ENCODE measurements at places on chromosomes 1 and 21. TPM values are rescaled to one million over a fixed set of nuclear protein-coding genes. Genes with fewer than 3 reads are reported as not detected.
A peak's percentile ranks its signal among the peaks of the same experiment; 100 is the strongest.

DNA sequence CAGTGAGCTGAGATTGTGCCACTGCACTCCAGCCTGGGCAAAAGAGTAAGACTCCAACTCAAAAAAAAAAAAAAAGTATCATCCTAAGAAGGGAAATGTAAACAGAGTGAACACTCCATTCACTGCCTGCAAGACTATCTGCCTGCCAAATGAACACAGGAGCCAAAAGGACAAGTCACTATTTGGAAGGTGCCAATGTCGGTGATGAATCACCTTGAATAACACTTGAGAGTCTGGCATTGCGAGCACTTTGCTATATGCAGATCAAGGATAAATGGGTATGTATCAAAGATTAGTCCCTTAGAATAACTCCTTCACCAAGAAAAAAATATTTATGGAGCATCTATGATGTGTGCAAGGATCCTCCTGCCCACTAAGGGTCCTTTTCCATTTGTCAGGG lies 6.6 kb downstream of the UBR4 start:
- H3K4me1 ChIP-seq: peaks cover 22% of the 10 kb centered on the region
- no peaks in the 10 kb centered on the region for H3K27me3 ChIP-seq
- peak; percentile 53 for DNase-seq
- no peak overlapping the region for H3K4me3 ChIP-seq
- H3K36me3 ChIP-seq: peaks cover 15% of the 10 kb centered on the region

The BNIPL gene
- total RNA-seq: 0.42 TPM

The SARS1 gene
- total RNA-seq: 178 TPM

- no peaks in the 10 kb centered on the region for H3K36me3 ChIP-seq
- no peak overlapping the region for H3K27ac ChIP-seq
- DNase-seq: peak; percentile 84
Observed at GRCh38 chr1:96966536-96967138, 245.1 kb downstream of the PTBP2 start.

DNA sequence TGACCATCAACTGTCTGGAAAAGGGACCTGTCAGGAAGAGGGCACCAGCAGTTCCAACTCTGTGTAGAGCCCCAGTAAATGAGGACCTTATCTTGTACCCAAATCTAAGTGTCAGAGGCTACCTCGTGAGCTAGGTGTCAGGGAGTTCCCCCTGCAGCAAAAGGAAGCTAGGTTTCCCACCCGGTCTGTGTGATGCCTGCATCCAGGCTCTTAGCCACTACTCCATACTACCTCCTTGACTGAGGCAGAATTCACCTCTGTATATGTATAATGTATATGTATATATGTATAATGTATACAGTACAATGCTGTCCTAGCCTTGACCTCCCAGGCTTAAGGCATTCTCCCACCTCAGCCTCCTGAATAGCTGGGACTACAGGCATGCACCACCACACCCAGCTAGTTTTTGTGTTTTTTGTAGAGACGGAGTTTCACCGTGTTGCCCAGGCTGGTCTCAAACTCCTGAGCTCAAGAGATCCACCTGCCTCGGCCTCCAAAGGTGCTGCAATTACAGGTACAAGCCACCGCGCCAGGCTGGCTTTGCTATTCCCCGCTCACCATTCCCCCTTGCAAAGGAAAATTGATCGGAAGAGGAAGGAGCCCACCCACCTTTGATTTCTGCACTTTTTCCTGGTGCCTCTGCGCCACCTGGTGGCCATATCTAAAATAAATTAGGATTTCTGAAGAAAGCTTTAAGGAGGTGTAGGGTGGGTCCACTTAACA lies 15.7 kb upstream of the LUZP1 start:
- peak overlapping the region; percentile 19 for H3K4me3 ChIP-seq
- DNase-seq: peak; percentile 60
- no peaks in the 10 kb centered on the region for H3K36me3 ChIP-seq
- peaks cover 10% of the 10 kb centered on the region for H3K4me1 ChIP-seq
- H3K27ac ChIP-seq: no peak overlapping the region

- no peaks in the 10 kb centered on the region for H3K36me3 ChIP-seq
- H3K4me1 ChIP-seq: no peaks in the 10 kb centered on the region
- no peak for DNase-seq
- H3K27ac ChIP-seq: no peak overlapping the region
Observed at GRCh38 chr1:33712186-33712585, 151.7 kb upstream of the HMGB4 start.

- no peaks in the 10 kb centered on the region for H3K36me3 ChIP-seq
- peaks cover 22% of the 10 kb centered on the region for H3K4me1 ChIP-seq
- H3K27me3 ChIP-seq: no peaks in the 10 kb centered on the region
- no peak overlapping the region for H3K4me3 ChIP-seq
Observed at GRCh38 chr1:81149649-81150325, 650.9 kb upstream of the ADGRL2 start.

DNA sequence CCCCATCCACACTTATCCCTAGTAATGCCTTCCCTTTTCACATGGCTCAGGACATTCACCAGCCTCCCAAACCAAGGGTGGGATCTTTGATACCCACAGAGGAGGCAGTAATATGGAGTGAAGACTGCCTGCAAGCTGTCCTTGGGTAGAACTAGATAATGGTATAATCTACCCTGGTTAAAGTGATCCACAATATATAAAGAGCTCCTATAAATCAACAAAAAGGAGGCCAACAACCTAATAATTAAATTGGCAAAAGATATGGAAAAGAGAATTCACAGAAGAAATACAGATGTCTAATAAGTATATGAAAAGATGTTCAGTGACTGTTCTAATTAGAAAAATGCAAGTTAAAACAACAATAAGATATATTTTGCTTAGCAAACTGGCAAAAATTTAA lies 30.7 kb upstream of the SPOCD1 start:
- no peak overlapping the region for H3K4me3 ChIP-seq
- H3K27ac ChIP-seq: no peak overlapping the region
- no peak for DNase-seq
- no peaks in the 10 kb centered on the region for H3K36me3 ChIP-seq
- no peaks in the 10 kb centered on the region for H3K4me1 ChIP-seq

GRCh38 chr1:221987860-221988520 lies 246.1 kb upstream of the DUSP10 start:
- no peak overlapping the region for H3K4me3 ChIP-seq
- no peak overlapping the region for H3K27ac ChIP-seq
- no peak for DNase-seq
- H3K4me1 ChIP-seq: no peaks in the 10 kb centered on the region

DNA sequence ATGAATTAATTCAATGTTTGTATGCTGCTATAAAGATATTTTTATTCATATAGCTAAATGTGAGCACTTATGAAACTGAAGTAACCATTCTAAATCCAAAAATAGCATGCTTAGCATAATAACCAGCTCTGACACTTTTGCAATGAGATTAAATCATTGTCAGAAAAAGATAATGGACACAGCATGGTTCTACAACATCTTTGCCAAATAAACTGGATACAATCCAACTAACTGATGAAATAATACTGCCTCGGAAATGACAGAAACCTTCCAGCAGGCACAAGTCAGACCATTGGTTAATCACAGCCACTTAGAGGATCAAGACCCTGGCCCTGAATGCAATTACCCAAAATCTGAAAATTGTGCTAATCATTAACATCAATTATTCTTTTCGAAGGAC lies 592.7 kb upstream of the ADGRL4 start:
- H3K27ac ChIP-seq: no peak overlapping the region
- no peaks in the 10 kb centered on the region for H3K4me1 ChIP-seq

The F5 gene
- not detected for total RNA-seq

The BGLAP gene
- total RNA-seq: 2.4 TPM

- no peaks in the 10 kb centered on the region for H3K27me3 ChIP-seq
- H3K4me3 ChIP-seq: no peak overlapping the region
- no peak overlapping the region for H3K27ac ChIP-seq
- no peaks in the 10 kb centered on the region for H3K36me3 ChIP-seq
- H3K4me1 ChIP-seq: no peaks in the 10 kb centered on the region
Observed at GRCh38 chr1:58209575-58209974, 337.0 kb downstream of the OMA1 start.

DNA sequence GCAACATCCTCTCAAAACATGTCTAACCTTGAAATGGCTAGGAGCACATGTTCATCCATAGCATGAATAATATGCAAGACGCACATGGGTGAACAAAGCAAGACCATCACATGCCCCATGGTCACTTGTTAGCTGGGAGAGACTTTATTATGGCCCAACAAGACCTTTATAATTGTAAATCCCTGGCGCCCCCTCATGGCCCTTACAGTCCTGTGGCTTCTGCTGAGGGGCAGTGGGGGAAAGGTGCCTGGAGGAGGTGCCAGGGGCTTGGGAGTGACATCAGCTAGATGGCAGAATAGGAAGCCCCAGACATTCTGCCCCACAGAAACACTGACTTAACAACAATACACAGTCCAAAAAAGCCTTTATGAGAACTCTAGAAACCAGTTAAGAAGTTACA lies 51.7 kb downstream of the CSMD2 start:
- H3K4me3 ChIP-seq: no peak overlapping the region
- H3K4me1 ChIP-seq: no peaks in the 10 kb centered on the region
- no peaks in the 10 kb centered on the region for H3K36me3 ChIP-seq
- no peak for DNase-seq

The ERICH3 gene
- not detected for total RNA-seq

The FAM72A gene
- 9.4 TPM for total RNA-seq

DNA sequence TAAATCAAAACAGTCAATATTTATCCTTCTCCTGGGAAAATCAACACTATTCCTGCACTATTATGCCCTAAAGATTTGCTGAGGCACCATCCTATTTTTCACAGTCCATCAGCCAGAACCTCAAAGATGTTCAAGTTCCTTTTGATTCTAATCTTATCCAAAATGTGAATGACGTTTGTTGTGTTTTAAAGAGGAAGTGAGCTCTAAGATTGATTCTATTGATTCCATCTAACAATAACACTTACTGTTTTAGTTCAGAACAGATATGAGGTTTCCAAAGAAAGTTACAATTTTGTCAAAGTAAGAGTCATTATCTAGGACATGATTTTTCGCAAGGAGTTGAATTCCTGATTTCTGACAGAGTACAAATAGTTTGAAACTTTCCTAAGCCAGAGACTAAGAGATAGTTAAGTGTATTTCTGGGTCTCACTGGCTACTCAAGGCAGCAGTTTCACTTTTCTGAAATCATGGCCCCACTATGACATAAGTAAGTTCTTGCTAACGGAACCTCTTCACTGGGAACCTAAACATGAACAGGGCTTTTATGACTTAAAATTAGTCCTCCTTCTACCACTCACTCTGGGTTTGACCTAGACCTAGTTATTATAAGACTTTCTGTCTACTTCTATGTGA lies 84.7 kb downstream of the LHX9 start:
- no peaks in the 10 kb centered on the region for H3K4me1 ChIP-seq
- DNase-seq: no peak

DNA sequence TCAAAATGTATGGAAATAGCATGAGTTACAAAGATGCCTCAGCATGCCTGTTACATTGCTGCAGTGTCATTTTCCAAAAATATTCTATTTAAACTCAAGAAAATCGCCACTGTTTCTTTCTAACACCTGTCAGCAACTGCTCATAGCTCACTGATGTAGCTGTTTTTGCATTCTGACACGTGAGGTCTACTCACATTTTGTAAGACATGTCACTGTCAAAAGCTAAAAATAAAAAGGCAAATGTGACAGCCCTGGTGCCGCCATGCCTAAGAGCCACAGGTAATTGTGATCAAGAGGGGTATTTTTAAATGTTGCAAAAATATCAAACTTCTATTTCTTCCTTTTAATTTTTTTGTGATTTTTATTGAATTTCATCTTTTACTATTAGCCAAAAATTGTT lies 556.2 kb upstream of the TMPRSS15 start:
- no peak overlapping the region for H3K27ac ChIP-seq
- DNase-seq: no peak
- H3K4me1 ChIP-seq: no peaks in the 10 kb centered on the region
- H3K4me3 ChIP-seq: no peak overlapping the region

The CEP170 gene
- 225 TPM for total RNA-seq

DNA sequence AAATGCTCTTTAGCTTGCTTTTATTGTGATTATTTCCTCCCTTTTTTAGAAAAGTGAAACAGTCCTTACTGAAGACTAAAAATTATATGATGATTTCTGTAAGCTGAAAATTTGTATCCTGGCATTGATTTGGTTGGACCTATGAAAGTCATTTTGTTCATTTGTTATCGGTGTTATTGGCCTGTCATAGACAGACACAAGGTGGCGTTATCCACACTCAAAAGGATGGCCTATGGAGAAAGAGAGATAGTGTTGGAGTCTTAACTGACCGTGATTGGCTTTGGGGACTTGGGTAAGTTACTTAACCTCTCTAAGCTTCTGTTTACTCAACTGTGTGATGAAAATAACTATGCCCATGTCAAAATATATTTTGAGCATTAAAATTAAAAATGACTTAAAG lies 203.6 kb upstream of the CHODL start:
- DNase-seq: peak; percentile 59
- no peaks in the 10 kb centered on the region for H3K36me3 ChIP-seq
- no peak overlapping the region for H3K27ac ChIP-seq
- H3K4me3 ChIP-seq: no peak overlapping the region

GRCh38 chr1:45329445-45329844 lies 2.8 kb downstream of the HPDL start:
- no peaks in the 10 kb centered on the region for H3K27me3 ChIP-seq
- no peaks in the 10 kb centered on the region for H3K36me3 ChIP-seq
- H3K4me3 ChIP-seq: no peak overlapping the region
- peaks cover 23% of the 10 kb centered on the region for H3K4me1 ChIP-seq

DNA sequence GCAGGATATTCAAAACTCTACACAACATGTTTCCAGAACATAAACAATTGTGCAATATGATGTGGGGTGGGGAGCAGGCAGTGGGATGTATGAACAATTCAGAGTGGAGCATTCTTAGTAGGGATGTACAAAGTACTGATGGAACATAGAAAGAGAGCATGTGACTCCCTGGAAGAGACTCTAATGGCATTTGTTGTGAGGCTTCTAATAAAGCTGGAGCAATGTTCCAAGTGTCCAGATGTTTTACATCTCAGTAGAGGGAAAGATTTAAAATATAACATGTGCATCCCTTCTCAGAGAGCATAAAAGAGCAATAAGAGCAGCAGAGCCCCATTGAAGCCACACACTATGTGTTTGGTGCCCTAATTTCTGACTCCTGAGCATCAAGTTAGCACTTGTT lies 116.5 kb downstream of the BRINP2 start:
- no peak overlapping the region for H3K27ac ChIP-seq
- no peaks in the 10 kb centered on the region for H3K4me1 ChIP-seq
- no peaks in the 10 kb centered on the region for H3K36me3 ChIP-seq
- no peak for DNase-seq
- no peak overlapping the region for H3K4me3 ChIP-seq

The SYPL2 gene
- total RNA-seq: not detected

DNA sequence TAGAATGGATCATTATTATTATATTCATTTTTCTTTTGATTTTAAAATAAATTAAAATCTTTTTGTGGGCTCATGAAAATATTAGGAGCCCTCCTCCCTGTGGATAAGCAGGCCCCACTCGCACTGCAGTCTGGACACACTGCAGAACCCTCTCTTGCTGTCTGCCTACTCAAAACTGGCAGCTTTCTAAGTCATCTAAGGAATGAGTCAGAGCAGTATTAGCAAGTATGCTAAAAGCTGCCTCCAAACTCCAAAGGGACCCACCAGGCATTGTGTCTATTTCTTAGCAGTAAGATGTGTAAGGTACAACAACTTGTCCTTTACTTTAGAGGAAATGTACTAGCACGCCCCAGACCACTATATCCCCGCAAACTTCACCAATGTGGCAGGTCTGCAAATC lies 108.8 kb downstream of the SYF2 start:
- no peak for DNase-seq
- no peaks in the 10 kb centered on the region for H3K4me1 ChIP-seq
- no peaks in the 10 kb centered on the region for H3K27me3 ChIP-seq
- H3K4me3 ChIP-seq: no peak overlapping the region
- H3K36me3 ChIP-seq: no peaks in the 10 kb centered on the region

- H3K27me3 ChIP-seq: no peaks in the 10 kb centered on the region
- peaks cover 40% of the 10 kb centered on the region for H3K4me1 ChIP-seq
- H3K27ac ChIP-seq: peak overlapping the region; percentile 89
- H3K4me3 ChIP-seq: peak overlapping the region; percentile 96
Observed at GRCh38 chr21:25563361-25564116, 43.7 kb downstream of the MRPL39 start.

The SPATA46 gene
- total RNA-seq: not detected

The HYI gene
- 342 TPM for total RNA-seq
